ENCODE measurements at places on chromosomes 7 and 10.

GRCh38 chr10:75070476-75070875, 41.0 kb upstream of the SAMD8 start:
- no peak for DNase-seq

DNA sequence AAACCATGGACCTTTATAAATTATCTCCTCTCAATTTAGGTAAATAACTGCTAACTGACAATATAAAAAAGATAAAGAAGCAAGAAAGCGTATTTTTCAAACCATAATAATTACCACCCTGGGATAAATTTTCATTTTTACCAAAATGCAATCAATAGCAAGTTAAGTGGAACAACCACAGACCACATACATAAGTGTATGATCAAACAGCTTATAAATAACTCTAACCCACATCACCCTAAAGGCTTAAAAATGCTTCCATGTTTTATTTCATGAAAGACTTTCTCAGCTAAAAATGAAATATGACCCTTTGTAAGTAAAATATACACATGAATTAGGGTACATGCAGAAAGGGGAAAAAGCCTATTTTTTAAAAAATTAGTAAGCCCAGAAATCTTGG, 156.5 kb downstream of the SGMS1 start:
- no peak for DNase-seq

GRCh38 chr7:134420424-134421125, 38.3 kb downstream of the AKR1B1 start:
- peak; percentile 65 for DNase-seq

DNA sequence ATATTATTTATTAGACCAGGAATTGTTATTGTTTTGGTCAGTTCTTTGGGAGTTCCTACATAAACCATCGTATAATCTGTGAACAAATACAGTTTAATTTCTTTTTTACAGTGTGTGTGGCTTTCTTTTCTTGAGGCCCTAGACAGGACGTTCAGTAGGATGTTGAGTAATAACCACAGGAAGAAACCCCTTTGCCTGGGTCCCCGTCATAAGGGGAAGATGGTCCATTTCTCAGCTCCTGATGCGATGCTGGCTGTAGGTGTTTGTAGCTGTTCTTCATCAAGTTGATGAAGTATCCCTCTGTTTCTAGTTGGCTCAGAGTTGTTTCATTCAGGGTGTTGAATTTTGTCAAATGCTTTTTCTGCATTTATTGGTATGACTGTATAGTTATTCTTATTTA, 219.7 kb upstream of the ADARB2 start:
- no peak for DNase-seq

- no peak for DNase-seq
Observed at GRCh38 chr10:34185998-34186397, 629.1 kb downstream of the PARD3 start.

GRCh38 chr10:120174491-120174890, 282.0 kb downstream of the SEC23IP start:
- DNase-seq = no peak

- DNase-seq = no peak
Observed at GRCh38 chr10:71204746-71205145, 7.6 kb upstream of the UNC5B start.

DNA sequence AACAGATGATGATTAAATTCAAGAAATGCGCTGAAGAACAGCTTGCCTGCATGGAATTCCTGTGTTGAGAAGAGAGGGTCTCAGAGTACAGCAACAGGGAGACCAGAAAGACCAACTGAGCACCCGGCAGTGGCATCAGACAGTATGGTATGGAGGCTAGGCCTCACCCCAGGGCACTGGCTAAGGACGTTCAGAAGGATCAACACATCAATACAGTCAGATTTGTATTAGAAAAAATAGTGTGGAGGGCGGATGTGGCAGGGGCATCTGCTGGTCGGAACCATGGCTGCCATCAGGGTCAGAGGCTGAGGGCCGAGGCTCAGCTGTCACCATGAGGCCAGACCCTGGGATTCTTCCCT, 142.1 kb downstream of the ADARB2 start:
- DNase-seq = no peak

- no peak for DNase-seq
Observed at GRCh38 chr7:89554209-89554608, 600.1 kb upstream of the STEAP1 start.

GRCh38 chr10:98028168-98028770, 2.2 kb downstream of the CRTAC1 start:
- DNase-seq = peak; percentile 47

DNA sequence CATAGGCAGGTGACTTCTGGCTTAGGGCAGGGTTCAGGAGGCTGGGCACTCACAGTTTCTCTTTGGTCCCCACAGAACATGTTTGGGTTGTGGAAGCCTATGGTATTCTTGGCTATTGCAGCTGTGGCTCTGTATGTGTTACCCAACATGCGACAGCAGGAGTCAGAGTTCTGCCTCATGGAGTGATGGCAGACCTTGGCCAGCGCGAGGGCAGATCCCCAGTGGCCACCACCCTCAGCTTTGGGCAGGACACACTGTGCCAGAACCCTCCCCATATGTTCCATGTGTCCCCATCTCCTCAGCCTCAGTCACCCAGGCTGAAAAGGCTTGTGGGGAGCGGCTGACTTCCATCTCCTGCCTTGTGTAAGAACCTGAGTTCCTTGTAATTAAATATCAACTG, 8.5 kb upstream of the FLNC start:
- DNase-seq = no peak

DNA sequence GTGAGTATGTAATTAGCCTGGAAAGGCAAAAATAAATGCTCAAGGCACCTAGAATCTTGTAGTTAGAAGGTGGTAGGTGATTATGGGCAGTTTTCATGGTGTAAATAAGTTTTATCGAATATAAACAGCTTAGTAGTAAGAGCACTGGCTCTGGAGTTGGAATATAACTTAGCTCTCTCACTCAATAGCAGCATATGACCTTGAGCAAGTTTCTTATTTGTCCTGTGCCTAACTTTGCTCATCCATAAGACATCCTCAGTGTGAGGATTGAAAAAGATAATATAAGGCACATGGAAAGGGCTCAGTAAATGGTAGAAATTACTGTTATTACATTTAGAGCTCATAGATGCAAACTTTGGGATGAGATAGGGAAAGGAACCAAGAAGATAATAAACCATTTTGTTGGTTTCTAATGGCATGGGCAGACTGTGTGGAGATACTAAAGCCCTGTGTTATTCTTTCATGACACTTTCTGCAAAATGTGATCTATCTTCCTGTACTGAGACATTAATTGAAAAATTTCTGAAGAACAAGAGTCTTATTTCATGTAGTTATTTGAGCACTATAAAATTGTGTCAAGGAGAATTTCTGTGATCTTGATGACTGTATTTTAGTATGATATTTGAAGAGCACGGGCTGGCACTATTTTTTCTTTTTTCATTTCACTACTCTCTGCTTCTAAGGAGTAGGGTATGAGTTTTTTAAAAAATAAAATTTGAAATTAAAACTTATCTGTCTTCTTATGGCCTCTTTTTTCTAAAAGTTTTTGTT, 3.1 kb downstream of the SLK start:
- DNase-seq = no peak

- no peak for DNase-seq
Observed at GRCh38 chr7:73742753-73743641, 4.4 kb upstream of the ABHD11 start.
